ENCODE measurements at places on chromosomes 11 and 22.

DNA sequence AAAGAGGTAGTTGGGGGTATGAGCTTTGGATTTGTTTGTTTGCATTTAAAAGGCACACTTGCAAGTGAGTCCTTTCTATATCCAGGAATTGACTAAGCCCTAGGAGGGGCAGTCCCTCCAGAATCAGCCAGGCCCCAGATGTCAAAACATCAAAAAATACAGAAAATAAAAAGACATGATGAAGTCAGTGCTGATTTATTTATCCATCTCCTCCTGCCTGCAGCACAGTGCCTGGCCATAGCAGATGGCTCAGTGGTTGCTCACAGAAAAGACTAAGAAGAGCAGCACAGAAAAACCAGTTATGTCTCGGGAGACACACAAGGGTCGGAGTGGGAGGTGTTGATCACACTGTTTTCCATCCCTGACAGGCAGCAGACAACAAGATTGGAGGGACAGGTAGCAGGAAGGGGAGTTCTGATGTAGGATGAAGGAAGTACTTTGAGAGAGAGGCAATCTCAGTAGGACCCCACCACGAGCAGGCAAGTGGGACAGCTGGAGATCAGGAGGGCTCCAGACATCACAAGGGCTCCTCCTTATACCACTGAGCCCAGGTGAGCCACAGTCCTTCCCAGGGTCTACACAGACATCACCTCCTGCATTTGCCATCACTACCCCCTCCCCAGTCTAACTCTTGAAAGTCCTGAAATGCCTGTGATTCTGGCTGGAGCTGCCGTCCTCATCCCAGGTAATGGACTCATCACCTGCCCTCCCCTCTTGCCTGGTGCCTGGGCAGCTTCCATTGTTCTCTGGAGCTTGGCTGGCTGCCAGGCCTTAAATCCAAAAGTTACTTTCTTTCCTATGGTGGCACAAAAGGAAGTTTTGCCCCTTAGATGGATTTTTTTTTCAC lies 32.3 kb downstream of the TMPRSS5 start:
- no peak for DNase-seq

- no peak for DNase-seq
Observed at GRCh38 chr11:83982825-83983224, 696.7 kb upstream of the CCDC90B start.

GRCh38 chr11:62983536-62984199 lies 1.1 kb downstream of the SLC22A6 start:
- DNase-seq = no peak

DNA sequence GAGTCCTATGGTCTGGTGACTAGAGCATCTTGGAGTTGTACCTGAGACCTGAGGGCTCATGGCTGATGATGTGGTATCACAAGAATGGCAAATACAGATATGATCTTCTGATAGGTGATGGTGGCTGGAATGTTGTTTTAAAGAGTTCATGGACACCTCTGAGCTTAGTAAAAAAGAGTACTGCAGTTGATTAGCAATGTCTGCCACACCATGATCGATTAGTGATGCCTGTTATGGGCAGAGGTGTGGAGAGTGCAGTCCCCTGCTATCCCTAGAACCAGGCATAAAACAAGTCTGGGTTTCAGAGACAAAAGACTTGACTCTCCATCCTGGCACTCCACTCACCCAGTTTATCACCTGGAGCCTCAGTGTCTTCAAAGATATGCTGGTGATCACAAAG lies 1.4 kb upstream of the BATF2 start:
- DNase-seq = no peak

DNA sequence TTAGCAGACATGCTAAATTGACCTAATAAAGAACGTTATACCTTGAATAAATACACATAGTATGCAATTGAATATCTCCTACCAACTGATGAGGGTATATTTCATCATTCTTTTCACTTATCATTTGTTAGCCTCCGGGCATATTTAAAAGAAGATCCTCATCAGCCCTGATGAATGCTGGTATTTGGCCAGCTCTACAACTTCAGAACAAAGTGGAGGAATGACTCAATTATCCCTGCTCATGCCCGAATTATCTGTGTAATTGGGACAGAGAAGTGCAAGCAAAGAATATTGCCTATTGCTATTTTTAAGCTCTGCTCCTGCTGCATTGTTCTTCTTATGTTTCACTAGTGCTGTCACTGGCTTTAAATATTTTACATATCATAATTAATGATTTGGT lies 622.1 kb downstream of the METTL15 start:
- DNase-seq = no peak

DNA sequence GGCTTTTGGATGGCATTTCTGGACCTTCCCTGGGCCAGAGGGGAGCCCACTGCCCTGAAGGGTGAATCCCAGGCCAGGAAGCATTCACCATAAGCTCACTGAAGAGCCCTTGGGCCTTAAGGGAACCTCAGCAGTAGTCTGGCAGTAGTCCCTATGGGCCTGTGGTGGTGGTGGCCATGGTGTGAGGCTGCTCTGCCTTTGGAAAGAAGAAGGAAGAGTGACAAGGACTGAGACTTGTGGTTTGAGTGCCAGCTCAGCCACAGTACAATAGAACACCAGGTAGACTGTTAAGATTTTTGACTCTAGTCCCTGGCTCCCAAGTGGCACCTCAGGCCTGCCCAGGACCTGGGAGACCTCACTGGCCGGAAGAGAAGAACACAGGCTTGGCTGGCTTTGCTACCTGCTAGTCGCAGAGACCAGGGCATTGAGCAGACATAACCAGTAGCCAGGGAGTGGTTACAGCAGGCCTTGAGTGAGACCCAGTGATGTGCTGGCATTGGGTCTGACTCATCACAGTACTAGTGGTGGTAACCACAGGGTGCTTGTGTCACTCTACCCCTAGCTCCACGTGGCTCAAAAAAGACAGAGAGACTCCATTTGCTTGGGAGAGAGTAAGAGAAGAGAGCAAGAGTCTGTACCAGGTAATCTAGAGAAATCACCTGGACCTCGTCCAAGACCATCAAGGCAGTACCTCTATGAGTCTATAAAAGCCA lies 259.8 kb upstream of the BLID start:
- DNase-seq = no peak

DNA sequence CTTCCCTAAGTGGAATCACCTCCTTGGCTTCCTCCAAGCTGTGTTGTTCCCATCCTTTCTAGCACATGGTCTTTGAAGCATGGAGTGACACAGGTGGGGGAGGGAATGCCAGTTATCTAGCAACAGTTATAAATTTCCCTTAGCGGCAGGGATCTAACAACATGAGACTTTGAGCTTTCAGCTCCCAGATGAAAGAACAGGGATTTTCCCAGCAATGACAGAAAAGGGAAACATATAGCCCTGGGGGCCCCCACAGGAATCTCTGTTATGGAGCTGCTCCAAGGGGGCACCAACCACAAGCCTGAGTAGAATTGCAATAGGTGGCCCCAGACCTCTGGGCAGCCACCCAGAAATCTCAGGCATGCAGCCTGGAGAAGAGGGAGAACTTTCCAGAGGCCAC lies 163.0 kb downstream of the GRIK4 start:
- DNase-seq = peak; percentile 4

DNA sequence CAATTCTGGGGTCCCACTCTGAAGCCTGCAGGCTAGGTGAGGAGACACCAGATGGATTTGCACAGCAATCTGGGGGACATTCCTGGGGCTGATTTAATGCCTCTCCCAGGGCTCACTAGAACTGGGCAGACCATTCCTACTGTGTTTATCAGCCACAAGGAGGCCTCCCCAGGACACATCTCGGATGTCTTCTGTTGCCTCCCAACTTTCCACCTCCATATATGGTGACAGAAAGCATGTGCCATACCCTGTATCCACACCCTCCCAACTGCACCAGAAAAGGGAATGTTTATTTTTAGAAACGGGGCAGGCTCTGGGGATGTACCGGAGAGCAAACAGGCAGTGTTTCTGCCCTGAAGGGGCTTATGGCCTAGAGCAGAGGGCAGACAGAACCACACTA lies 181.8 kb downstream of the CSNK2A3 start:
- DNase-seq = no peak
